ENCODE measurements at places on chromosomes 4 and X.

GRCh38 chr4:25209702-25210101 lies 24.1 kb upstream of the PI4K2B start:
- DNase-seq, result no peak

- DNase-seq, result no peak
Observed at GRCh38 chr4:77104791-77105540, 29.2 kb upstream of the CCNI start.

DNA sequence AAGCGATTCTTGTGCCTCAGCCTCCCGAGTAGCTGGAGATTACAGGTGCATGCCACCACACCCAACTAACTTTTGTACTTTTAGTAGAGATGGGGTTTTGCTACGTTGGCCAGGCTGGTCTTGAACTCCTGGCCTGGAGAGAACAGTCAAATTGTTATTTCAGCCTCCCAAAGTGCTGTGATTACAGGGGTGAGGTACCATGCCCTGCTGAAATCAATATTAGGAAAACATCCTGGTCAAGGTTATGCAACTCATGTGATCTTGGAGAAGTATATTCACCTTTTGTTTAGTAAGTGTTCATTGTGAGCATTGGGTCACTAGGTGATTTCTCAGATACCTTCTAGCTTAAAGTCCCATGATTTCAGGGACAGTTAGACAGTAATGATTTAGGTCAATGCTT lies 167.8 kb downstream of the AASDH start:
- no peak for DNase-seq

DNA sequence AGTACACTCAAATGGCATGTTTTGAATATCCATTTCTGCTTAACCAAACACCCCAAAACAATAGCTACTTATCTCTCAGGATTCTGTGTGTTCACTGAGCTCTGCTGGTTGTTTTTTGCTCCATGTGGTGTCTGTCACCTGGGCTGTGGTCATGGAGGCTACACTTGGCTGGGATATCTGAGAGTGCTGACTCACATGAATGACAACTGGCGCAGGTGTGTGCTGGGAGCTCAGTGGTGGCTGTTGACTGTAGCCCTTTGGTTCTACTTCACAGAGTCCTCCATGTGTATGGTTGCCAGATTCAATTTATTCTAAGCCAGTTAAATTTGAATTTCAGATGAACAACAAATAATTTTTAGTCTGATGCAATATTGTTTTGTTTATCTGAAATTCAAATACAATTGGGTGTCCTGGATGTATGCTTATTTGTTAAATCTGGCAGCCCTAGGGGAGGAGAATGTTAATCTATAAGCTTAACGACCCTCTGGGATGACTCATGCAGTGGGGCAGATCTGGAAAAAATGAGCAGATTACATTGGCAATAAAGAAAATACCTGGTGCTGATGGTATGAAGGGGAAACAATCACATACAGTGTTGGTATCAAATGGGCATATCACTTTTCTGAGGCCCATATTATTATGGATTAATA lies 28.2 kb upstream of the TCEAL4 start:
- no peak for DNase-seq

GRCh38 chrX:134460005-134460861 lies at the start of gene HPRT1:
Gene HPRT1, plus strand, starts transcription at chrX:134460165. Its CDS starts 147 bp downstream, at chrX:134460312.
- peak; percentile 73 for DNase-seq

- no peak for DNase-seq
Observed at GRCh38 chr4:69818060-69818639, 41.8 kb downstream of the SULT1E1 start.

DNA sequence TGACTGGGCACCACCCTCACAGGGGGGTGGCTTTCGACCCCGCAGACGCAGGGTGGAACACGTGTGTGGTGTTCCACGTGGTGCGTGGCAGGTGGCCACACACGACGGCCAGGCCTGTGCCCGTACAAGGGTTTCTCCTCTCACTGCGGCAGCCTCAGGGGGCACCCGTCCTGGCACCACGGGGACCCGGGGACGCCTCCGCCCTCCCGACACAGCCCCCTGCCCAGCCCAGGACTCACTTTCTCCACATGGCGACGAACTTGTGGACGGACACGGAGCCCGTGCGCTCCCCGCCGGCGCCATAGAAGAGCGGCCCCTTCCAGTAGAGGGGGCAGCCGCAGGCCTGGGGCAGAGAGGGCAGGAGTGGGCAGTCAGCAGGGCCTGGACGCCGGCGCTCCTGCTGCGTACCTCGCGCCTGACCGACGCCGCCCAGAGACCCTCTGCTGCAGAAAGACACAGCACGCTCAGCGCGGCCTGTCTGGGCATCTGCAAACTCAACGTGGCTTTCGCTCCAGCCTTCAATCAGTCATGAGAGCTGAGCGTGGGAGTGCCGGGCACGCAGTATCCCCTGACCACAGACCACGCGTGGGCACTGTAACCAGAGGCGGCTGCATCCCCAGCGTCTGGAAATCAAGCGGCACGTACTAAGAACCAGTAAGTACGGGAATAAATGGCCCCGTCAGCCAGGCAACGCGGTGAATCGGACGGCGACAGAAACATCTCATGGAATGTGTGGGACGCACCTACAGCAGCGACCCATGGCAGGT lies 28.9 kb upstream of the GTPBP6 start:
- no peak for DNase-seq

- DNase-seq, result peak; percentile 69
Observed at GRCh38 chrX:40174001-40174853, 76.5 kb upstream of the BCOR start.

GRCh38 chr4:73272816-73273215 lies 14.2 kb upstream of the ANKRD17 start:
- no peak for DNase-seq

- no peak for DNase-seq
Observed at GRCh38 chrX:10507181-10507580, 113.2 kb downstream of the MID1 start.

- DNase-seq, result no peak
Observed at GRCh38 chrX:110012818-110013485, 10.0 kb downstream of the TMEM164 start.

DNA sequence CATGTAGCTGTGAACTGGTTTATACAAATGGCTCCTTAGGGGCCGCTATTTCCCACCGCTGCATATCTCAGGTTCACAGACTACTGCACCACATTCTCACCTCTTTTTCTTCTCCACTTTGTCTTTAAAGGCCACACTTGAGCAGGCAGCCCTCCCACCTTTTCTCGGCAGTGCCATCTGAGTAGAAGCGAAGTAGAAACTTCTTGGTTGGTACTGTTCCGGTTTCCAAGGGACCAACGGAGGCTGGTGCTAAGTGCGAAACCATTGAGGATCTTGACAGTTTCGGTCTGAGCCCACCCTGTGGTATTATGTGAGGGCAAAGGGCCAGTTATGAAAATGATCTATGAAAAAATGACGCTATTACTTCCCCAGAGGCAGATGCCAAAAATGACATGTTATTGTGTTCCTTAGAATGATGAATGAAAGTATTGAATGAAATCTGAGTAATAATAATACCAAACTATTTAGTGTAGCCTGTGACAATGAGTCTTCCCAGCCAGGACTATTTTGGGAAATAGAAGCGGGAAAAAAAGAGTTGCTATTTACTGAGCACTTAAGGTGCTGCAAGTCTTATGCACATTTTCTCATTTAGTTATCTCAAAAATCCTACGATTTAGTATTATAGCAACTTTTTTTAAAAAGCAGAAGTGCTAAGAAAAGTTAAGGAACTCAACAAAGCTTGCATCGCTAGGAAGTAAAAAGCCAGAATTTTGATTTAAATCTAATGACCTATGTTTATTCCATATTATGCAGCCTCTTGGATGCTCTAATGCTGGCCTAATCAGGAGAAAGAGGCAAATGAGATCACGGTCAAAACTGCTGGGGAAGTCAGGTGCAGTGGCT lies 29.6 kb upstream of the CHRNA9 start:
- DNase-seq, result peak; percentile 43

DNA sequence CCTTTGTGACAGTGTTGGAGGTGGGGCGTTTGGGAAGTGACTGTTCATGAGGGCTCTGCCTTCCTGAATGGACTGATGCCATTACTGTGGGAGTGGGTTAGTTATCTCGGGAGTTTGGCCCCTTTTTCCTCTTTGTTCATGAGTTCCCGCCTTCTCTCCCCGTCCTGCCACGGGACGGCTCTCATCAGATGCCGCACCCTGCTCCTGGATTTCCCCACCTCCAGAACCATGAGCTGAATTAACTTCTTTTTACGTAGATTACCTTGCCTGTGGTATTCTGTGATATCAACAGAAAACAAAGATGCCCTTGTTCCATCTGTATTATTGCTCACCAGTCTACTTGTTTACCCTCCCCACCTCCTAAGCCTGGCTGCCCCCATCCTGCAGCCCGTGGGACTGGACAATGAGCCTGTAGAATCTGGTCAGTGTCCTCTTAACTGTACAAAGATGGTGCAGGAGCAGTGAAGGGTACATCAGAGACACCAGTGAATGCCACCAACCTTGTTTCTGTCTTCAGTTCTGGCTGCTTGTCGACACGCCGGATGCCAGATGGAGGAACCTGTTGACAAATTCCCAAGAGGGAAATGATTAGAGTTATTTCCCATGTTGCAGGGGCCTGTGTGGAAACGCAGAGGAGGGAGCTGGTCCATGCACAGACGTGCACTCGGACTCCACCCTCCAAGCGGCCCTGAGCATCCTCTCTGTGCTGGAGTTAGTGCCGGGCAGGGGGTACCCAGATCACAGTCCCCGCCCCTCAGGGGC lies 104.7 kb downstream of the ABLIM2 start:
- no peak for DNase-seq

- DNase-seq, result no peak
Observed at GRCh38 chr4:123064390-123064789, 142.0 kb upstream of the NUDT6 start.

- no peak for DNase-seq
Observed at GRCh38 chrX:78658845-78659744, at the start of gene RTL3. Gene RTL3, minus strand, starts transcription at chrX:78659328. Its CDS starts 908 bp downstream, at chrX:78658420.

DNA sequence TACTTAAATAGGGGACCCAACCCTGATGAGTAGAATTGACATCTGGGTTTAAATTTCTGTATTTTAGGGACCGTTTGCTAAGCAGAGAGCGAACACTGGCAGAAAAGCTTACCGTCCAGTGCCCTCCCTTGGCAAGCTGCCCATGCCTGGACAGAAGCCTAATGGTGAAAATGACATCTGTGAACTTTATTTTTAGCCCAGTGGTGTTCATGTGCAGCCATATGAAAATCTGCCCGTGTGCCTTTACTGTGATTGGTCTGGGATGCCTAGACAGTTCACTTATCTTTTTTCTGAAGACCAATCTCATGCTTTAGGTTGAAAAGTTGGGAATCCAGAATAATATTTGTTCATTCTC lies 1.1 kb downstream of the STBD1 start:
- DNase-seq, result no peak

GRCh38 chr4:67558493-67558892 lies at the start of gene STAP1:
Gene STAP1, plus strand, starts transcription at chr4:67558727. Its CDS starts 83 bp downstream, at chr4:67558810.
- DNase-seq, result no peak

GRCh38 chrX:45505214-45505613 lies 304.5 kb upstream of the DIPK2B start:
- no peak for DNase-seq

- no peak for DNase-seq
Observed at GRCh38 chrX:54452920-54453319, 12.7 kb downstream of the TSR2 start.

Measured in stimulated activated CD4-positive, alpha-beta T cell treated with anti-CD3 and anti-CD28 coated beads, Interleukin-4, amount 100 ng/mL, for 1 hour (primary cell).